ENCODE measurements at places on chromosomes 13 and 19. TPM values are rescaled to one million over a fixed set of nuclear protein-coding genes. Genes with fewer than 3 reads are reported as not detected.

Gene ZNF560
- not detected for total RNA-seq

Gene LHB
- not detected for total RNA-seq

Gene ZNF772
- 24.4 TPM for total RNA-seq

Gene PRTN3
- total RNA-seq, result not detected
